ENCODE measurements at places on chromosomes 4 and X. TPM values are rescaled to one million over a fixed set of nuclear protein-coding genes. Genes with fewer than 3 reads are reported as not detected.

LRAT gene
- not detected for total RNA-seq

BMX gene
- 209 TPM for total RNA-seq

NRK gene
- 2.5 TPM for total RNA-seq

GABRQ gene
- total RNA-seq, result not detected

PAGE2 gene
- total RNA-seq, result not detected

EPGN gene
- not detected for total RNA-seq

ZNF711 gene
- 5.3 TPM for total RNA-seq

OR13H1 gene
- not detected for total RNA-seq

- no peak for DNase-seq
Measured at GRCh38 chr4:8160233-8160560, 1.6 kb upstream of the ABLIM2 start.

DNA sequence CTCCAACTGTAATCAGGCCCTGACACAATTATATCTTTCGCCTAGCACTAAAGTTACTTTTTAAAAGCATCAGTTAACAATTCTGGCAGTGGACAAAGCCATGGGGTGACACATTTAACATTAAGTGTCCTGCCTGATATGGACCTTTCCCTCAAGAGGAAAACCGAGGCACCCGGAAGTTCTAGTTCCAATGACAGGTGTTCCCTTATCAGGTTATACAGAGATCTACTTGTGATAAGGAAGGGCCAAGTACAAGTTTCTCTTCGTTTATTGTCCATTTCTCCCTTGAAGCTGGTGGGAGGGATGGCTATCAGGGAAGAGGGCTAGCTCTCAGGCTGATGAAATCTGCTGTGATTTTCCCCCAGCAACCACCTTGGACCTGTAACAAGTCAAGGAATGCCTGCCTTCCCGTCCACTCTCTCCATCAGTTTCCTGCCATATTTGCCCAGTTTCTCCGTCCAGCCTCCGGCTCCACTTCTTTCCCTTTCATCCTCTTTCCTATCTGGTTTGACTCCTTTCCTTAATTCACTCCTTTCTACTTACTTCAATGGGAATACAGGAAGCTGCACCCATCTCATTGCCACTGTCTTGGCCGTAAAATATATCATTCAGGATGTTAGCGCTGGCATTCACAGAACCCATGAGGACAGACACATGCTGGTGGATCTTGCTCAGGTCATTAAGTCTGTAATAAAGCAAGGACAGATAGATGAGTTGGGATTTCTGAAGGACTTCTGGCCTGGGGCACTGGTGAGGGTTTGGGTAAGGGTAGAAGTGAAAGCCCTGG is 95.0 kb downstream of the DGKK start:
- DNase-seq, result no peak

- DNase-seq, result no peak
Measured at GRCh38 chrX:150856101-150856500, 42.4 kb downstream of the CD99L2 start.

GRCh38 chrX:64842492-64842891 is 133.8 kb downstream of the ZC4H2 start:
- no peak for DNase-seq

- DNase-seq, result no peak
Measured at GRCh38 chr4:113781439-113782040, 20.0 kb upstream of the CAMK2D start.

- DNase-seq, result no peak
Measured at GRCh38 chr4:98203332-98204235, 57.6 kb upstream of the RAP1GDS1 start.

GRCh38 chrX:153780678-153781427 is at the start of gene SRPK3:
TSS of gene SRPK3 (plus strand) at chrX:153781041. CDS start at chrX:153781087, 46 bp downstream.
- no peak for DNase-seq

- no peak for DNase-seq
Measured at GRCh38 chrX:46044486-46044885, 500.7 kb downstream of the ZNF674 start.

GRCh38 chr4:138668309-138668708 is 347.3 kb upstream of the NOCT start:
- no peak for DNase-seq

DNA sequence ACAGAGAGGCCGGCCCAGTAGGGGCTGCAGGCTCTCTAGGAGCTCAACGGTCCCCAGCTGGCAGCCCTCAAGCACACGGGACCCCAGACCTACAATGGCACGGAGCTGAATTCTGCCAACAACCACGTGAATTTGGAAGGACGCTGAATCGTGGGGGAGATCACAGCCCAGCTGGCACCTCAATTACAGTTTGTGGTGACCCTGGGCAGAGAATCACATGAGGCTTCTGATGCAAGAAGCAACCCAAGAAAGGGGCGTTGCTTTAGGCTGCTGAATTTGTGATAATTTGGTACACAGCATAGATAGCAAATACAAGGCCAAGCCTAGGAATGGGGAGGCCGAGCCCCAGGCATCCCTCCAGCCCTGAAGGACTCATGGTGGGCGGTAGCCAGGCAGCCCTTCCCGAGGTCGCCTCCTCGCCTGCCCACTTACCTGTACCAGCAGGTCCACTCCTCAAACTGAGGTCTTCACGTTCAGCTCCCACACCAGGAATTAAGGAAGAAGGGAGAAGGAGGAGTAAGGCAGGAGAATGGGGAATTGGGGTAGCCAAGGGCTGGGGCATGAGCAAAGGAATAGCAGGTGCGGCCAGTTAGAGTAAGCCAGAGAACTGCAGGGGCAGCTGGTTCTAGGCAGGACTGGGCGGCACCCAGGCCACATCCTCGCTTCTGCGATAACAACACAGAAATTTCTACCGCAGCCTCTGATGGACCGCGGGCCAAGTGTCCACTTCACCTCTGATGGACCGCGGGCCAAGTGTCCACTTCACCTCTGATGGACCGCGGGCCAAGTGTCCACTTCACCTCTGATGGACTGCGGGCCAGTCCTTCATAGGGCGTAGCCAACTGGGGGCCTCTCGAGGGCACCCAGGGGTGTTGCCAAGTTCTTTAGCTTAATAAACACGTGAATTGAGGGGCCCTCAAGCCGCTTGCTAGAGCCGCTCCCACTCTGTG is 23.4 kb upstream of the HTRA3 start:
- no peak for DNase-seq

DNA sequence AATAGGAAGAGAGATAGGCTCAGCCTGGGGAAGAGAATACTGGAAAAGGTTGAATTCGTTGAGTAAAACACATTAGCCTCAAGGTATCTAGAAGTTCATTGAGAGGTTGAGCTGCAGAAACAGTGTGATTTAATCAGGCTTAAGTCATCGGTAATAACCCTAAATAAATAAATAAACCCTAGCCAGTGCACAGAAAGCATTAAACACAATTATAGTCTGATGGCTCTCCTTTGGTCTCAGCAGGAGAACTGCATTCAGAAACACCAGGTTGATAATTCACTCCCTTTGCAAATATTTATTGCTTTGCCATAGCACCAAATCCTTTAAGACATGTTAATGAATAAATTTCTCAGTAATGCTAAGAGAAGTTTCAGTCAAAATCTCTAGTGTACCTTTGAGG is 9.6 kb downstream of the DCX start:
- no peak for DNase-seq

DNA sequence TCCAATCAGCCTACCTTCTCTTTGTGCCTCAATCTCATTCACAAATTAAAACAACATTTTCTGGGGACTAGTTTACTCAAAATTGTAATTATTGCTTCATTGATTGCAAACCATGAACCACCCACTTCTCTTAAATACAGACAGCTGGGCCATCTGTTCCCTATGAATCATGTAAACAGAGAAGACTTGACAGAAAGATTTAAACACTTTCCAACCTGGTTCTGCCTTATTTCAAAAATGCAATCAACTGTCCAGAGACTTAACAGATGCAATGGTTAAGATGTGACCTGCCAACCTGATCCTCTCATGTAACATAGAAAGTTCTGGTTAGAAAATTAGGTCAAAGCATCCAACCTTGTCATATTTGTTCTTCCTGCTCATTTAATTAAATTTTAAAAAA is 20.8 kb upstream of the SERTM2 start:
- DNase-seq, result no peak

DNA sequence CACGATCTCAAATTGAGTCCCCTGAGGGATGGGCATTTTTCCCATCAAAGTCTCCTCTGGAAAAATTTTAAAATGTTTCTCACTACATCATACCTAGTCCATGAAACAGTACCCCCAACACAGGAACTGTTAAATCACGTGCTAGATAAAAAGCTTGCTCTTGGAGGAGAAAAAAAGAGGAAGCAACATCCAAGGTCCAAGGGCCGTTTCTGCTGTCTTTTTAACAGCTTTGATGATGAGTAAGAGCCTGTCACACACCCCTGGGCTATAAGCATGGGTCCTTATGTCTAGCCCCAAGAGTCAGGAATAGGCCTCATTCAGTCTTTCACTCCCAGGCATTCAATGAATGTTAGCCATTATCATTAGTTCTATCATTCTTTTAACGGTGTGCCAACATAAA is 128.9 kb downstream of the SH3KBP1 start:
- no peak for DNase-seq

- DNase-seq, result no peak
Measured at GRCh38 chr4:40870150-40870549, 120.4 kb downstream of the NSUN7 start.

GRCh38 chr4:80265571-80266252 is 752 bp upstream of the FGF5 start:
- DNase-seq, result peak; percentile 51

DNA sequence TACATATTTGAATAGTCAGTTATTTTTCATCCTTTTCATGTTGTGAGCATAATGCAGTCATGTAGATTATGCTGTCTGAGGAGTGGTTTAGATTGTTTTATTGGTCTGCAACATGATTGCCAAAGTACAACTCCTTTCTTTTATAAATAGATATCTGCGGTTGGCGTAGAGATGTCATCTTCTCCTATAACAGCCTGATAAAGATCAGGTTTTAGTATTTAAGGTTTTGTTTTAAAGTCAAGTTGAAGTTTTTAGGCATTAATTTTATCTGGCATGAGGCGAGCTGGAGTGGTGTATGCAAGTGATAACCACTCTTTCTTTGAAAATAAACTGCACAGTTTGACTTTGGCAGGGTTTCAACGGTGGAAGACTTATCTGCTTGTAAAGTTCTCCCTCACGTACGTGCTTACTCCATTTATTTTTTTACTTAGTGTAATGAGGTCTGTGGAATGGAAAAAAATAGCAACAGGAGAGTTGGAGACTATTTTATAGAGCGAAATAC is 126.3 kb downstream of the FBXO8 start:
- DNase-seq, result no peak

- no peak for DNase-seq
Measured at GRCh38 chr4:37132975-37133360, 111.6 kb upstream of the NWD2 start.

GRCh38 chr4:127229855-127230608 is 402.7 kb upstream of the INTU start:
- DNase-seq, result no peak

DNA sequence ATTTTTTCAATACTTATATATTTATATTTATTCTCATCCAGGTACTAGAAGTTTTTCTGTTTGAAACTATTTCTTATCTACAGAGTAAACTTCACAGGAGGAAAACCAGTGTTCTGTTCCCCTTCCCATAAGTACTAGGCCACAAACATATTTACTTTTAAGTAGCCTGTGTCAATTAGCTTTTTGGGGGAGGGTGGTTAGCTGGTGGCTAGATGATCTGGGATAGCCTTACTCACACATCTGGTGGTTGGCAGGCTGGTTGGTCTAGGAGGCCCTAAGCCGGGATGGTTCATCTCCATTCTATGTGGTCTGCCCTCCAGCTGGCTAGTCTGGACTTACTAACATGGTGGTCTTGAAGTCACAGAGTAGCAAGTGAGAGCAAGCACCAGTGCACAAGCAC is 6.2 kb downstream of the JADE3 start:
- no peak for DNase-seq

Measured in pulmonary artery endothelial cell (primary cell).